ENCODE measurements at places on chromosomes 11 and 22.

DNA sequence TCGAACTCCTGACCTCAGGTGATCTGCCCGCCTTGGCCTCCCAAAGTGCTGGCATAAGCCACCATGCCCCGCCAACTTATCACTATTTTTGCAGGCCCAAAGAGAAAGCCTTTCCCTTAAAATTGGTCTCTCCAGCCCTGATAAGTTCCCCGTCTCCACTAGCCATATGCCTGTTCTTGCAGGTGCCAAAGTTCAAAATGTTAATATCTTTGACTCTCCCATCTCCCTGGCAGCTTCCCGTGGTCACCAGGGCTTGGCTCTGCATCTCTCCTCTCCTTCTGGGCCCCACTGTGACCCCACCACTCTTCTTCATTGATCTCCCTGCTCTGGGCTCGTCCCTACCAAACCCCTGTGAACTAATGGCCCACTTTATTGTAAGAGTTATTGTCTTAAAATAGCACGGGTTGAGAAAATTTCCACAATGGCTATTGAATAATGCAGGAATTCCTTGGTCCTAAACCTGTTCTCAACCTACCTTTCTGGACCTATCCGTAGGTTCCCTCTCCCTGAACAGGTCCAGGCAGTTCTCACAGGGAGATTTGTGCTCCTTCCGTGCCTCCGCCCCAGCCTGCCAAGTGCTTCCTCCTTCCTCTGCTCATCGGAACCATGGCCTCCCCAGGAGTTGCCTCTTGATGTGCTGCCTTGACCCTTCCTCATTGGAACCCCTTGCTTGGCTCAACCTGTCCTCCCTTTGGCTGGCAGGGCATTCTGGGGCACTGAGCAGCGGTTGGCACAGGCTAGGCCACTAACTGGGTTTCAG, 147.5 kb downstream of the DSCAML1 start:
- no peak for DNase-seq

- DNase-seq, result no peak
These were observed 41.0 kb downstream of the FDX1 start for GRCh38 chr11:110470716-110471115.

DNA sequence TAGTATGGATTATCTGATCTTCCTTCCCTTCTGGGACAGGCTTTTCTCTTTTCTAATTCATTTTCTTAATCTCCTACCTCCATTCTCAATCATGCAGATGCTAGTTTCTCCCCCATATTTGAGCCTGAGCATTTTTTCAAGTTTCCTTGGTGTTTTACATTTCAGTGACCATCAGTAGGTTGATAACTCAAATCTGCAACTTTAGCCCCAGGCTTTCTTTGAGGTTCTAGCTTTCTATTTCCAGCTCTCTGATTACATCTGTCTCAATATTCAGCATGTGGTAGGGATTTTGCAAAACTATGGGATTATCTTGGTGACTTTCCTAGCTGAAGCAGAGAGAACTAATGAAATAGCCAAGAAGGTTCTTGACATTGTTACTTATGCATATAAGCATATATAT, 67.8 kb downstream of the ARHGEF12 start:
- no peak for DNase-seq

DNA sequence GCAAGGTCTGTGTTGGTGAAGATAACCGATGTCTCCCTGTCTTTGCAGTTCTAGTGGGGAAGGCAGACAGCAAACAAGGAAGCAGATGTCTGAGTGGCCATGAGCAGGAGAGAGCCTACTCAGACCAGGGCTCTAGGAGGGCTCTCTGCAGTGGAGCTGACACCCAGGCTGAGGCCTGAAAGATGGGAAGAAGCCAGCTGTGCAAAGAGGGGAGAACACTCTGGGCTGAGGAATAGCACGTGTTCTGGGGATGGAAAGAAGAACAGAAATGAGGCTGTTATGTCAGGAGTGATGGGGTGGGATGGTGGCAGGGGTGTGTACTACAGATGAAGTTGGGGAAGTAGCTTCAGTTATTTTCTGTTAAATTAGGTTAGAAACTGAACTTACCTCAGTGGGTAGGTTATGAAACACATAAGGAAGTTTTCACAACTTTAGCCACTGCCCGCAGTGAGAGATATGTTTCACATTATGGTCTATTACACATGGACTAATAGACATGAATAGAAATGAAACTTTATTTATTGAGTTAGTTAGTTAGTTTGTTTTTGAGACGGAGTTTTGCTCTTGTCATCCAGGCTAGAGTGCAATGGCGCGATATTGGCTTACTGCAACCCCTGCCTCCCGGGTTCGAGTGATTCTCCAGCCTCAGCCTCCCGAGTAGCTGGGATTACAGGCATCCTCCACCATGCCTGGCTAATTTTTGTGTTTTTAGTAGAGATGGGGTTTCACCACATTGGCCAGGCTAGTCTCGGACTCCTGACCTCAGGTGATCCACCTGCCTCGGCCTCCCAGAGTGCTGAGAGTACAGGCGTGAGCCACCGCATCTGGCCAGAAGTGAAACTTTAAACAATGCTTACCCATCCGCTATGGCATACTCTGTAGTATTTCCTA, 7.8 kb downstream of the DCPS start:
- DNase-seq, result no peak

DNA sequence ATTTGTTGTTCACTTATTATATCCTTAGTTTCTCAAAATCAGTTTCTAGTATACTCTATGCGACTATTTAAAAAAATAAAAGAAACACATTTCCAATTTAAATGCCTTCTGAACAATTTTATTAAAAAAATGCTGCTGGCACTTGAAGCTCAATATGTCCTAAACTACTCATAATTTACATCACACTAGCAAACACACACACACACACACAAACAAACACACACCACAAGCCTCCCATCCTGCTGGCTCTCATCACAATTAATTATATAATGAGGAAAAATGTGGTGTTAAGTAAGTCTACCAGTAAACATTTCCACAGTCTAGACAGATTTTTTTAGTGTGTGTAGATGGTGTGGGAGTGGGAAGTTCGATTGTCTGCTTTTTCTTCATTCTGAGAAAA, 350.3 kb downstream of the AASDHPPT start:
- DNase-seq, result no peak

GRCh38 chr11:46119352-46120216, 1.7 kb downstream of the PHF21A start:
- DNase-seq, result peak; percentile 50

DNA sequence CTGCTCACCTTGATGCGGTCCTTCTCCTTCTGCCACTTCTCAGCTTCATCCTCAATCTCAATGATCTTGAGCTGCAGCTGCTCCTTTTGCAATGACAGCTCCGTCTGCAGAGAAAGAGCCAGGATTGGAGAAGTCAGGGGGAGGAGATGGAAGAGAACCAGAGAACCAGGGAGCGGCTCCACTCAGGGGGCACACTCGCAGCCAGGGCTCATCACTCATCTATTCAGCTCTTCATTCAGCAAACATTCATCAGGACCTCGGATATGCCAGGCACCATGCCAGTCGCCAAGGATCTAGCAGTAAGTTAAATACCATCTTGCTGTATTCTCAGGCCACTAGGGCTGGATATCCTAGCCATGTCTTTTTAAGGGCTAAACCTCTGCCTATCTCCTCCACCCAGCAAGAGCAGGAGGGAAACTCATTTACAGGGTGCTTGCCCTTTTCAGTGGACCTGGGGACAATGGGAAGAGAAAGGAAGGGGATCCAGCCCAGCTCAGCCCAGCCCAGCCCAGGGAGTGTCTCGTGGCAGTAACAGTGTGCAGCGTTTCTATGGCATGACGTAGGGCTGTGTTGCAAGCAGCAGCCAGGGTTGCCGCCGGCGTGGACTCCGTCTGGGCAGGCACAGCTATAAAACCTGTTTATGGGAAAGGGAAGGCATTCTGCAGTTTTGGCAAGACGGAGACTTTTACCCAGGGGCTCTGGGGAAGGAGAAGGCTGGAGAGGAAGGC, 9.4 kb downstream of the TRIM29 start:
- no peak for DNase-seq

DNA sequence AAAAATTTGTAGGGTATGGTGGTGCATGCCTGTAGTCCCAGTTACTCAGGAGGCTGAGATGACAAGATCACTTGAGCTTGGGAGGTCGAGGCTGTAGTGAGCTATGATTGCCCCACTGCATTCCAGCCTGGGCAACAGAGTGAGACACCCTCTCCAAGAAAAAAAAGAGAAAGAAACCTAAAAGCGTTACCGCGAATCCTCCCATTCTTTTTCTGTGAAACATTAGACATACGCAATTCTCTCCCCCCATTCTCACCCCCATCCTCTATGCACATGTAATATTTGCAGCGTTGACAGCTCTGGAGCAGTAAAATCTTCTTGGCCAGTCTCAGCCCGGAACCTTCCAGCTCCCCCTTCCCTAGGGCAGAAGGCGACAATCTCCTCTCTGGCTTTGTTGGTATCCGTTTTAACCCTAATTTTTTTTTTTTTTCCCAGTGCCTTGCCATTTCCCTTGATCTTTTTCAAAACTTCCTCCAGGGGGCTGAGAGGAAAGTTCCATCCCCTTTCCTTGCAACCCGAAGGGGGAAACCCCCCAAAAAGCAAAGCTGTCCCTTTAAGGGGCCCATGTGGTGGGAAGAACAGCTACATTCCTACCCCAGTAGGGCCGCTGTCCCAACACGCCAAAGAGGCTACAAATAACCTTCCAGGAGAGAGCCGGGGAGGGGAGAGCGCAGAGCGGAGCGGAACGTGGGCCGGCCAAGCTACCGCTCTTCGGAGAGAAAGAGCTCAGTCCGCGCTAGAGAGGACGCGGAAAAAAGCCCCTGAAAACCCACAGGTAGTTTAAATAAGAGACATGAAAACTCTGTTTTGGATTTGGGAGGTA, 1.9 kb downstream of the LRP4 start:
- DNase-seq, result peak; percentile 44

DNA sequence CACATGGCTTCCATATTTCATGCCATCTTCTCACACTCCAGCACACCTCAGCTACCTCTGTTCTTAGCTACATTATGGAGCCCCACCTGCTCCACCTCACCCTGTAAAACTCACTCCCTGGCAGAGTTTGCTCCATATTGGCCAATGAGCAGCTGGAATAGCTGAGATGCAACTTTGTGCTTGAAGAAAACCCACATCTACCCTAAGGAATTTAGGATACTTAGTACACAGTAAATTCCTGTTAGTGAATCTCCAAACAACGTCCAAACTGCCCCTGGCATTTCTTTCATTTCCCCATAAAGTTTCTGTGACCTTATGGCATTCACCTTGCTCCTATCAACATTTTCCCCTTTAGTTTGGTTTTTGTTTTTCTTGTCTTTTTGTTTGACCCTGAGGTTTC, 2.2 kb upstream of the VWCE start:
- DNase-seq, result no peak

DNA sequence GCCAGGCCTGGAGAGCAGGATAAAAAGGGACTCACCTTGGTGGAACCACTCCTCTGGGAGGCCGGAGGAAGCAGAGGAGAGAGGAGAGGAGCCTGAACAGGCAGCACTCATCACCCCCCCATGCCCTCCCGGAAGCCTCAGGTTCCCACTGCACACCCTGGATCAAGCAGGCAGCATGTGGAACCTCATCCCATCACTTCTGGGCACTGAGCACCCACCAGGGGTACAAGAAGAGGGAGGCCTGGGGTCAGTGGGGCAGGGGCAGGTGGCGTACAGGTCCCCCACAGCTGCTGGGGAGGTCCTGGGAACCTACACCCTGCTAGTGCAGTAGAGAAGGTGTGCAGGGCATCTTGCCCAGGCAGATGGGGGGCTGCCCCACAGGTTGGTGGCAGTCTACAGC, 35.1 kb upstream of the TXNRD2 start:
- no peak for DNase-seq

GRCh38 chr22:30806391-30806861, 111.8 kb downstream of the OSBP2 start:
- no peak for DNase-seq

DNA sequence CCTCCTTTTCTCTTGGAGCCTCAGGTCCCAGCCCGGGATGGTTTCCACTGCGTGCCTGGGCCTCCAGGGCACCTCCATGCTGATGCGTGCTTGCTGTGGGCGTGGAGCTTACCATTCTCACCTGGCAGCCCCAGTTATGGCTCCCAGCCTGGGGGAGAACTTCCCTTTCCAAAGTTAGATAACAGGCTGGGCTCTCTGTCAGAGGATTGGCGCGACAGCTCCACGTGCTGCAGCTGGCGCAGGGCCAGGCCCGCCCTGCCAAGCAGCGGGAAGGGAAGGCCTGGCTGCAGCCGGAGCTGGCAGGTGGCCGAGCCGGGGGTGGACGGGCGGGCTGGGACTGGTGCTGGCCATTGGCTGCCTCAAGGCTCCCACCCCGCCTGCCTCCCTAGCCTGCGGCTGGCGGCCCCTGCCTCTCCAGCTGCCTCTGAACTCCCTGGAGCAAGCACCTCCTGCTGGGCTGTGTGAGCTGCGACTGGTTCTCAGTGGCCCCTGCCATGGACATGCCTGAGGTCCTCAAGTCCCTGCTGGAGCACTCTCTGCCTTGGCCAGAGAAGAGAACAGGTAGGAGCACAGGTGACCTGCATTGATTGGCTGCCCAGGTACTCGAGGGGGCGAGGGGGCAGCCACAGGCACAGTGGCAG, 14.6 kb upstream of the TEF start:
- DNase-seq, result peak; percentile 20

- DNase-seq, result no peak
These were observed 10.2 kb downstream of the TMEM121B start for GRCh38 chr22:17110791-17111550.

GRCh38 chr11:47924184-47924691, 56.1 kb upstream of the PTPRJ start:
- no peak for DNase-seq

DNA sequence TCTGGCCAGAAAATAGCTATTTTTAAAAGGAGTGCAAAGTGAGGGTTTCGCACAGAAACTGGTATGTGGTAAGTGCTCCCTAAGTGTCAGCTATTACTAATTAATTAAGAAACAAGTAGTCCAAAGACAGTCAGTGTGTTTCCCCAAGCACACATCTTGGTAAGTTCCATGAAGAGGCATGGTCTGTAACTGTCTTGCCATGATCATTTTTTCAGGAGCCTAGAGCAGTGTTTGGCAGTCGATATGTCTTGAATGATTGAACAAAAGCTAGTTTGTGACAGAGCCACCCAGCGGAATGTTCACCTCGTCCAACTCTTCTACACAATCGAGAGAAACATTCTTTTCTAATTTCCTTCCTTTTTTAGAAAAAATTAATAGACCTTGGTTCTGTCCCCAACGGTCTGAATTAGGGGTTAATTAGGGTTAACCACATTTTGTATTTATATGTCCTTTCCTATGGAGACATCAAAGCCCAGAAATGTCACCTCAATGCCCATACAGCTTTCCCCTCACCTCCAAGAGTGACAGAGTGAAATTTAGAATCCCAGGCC, 57.6 kb upstream of the FTH1 start:
- DNase-seq, result no peak

GRCh38 chr22:19289475-19290161, 1.9 kb downstream of the CLTCL1 start:
- no peak for DNase-seq
